Vein endothelial cell (primary cell): ENCODE measurements at places on chromosomes 5 and 9. TPM values are rescaled to one million over a fixed set of nuclear protein-coding genes. Genes with fewer than 3 reads are reported as not detected.

C9orf43 gene
- total RNA-seq = 1.2 and 1.3 TPM in 2 replicates

SPINK4 gene
- not detected in 2 replicates for total RNA-seq

FOXD4L4 gene
- total RNA-seq = 0.19 and 0.33 TPM in 2 replicates

MARCHF11 gene
- not detected in 2 replicates for total RNA-seq

RASEF gene
- total RNA-seq = 0.19 TPM in 1 of 2 replicates, not detected in the other

RNF183 gene
- not detected in 2 replicates for total RNA-seq

GBGT1 gene
- total RNA-seq = 17.3 and 36.9 TPM in 2 replicates

MLANA gene
- total RNA-seq = 0.19 TPM in 1 of 2 replicates, not detected in the other

SPEF2 gene
- 0.98 and 1.3 TPM in 2 replicates for total RNA-seq

CLIC3 gene
- total RNA-seq = 0.29 and 0.33 TPM in 2 replicates

CBY3 gene
- total RNA-seq = not detected in 2 replicates

PAEP gene
- total RNA-seq = not detected in 2 replicates

RAD50 gene
- total RNA-seq = 12.4 and 17.3 TPM in 2 replicates

GADD45G gene
- total RNA-seq = not detected in 2 replicates

EPB41L4B gene
- 0.98 and 1.3 TPM in 2 replicates for total RNA-seq

TMEM250 gene
- total RNA-seq = 59.8 and 72.8 TPM in 2 replicates

PKD2L2 gene
- 0.10 TPM in 1 of 2 replicates, not detected in the other for total RNA-seq

AGXT2 gene
- not detected in 2 replicates for total RNA-seq

PCDHB13 gene
- total RNA-seq = 1.3 and 2.6 TPM in 2 replicates
